ENCODE measurements at places on chromosomes 1 and 21.

GRCh38 chr1:108679586-108680213 lies 12.4 kb upstream of the PRPF38B start:
- no peak for DNase-seq

GRCh38 chr1:193417403-193417802 lies 231.0 kb upstream of the B3GALT2 start:
- DNase-seq: no peak

- DNase-seq: no peak
Observed at GRCh38 chr1:231124746-231125145, 37.1 kb upstream of the TRIM67 start.

GRCh38 chr1:231422798-231423309 lies 767 bp upstream of the EGLN1 start:
- DNase-seq: no peak

DNA sequence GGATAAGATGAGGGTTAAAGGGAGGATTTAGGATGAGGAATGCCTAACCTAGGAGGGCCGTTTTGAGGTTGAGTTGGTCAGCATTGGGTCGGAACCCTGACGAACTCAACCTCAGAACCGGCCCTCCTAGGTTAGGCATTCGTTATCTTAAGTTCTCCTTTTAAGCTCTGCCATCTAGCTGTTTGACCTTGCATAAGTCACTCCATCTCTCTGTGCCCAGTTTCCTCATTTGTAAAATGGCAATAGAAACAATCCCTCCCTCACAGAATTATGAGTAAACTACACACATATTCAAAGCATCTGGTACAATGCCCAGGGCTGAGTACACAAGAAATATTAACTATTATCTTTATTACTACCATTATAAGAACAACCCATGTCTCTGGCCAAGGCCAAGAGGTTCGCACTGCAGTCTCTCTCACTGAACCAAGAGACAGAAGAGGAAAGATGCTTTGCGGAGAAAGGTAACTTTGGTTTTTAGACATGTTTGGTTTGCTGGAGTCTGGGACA lies 4.8 kb downstream of the ABCB10 start:
- no peak for DNase-seq

DNA sequence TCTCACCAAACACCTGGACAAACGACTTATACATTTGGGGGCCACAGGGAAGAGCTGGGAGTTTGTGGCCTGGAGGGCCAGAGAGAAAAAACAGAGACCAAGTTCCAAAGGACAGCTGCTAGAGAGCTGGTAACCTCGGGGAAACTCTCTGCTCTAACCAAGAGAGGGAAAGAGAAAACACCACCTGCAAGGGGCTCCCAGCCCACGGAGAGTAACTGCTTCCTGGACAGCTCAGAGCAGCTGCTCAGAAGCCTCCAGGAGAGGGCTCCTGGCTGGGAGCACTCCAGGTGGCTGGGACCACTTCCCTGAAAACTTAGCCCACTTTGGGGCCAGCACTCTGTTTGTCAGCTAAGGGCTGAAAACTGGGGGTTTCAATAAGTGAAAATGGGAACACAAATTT lies 154.8 kb upstream of the GRIK3 start:
- no peak for DNase-seq

- no peak for DNase-seq
Observed at GRCh38 chr21:33057385-33057940, 12.5 kb upstream of the OLIG1 start.

- DNase-seq: no peak
Observed at GRCh38 chr1:93827633-93828366, 51.2 kb downstream of the DNTTIP2 start.

DNA sequence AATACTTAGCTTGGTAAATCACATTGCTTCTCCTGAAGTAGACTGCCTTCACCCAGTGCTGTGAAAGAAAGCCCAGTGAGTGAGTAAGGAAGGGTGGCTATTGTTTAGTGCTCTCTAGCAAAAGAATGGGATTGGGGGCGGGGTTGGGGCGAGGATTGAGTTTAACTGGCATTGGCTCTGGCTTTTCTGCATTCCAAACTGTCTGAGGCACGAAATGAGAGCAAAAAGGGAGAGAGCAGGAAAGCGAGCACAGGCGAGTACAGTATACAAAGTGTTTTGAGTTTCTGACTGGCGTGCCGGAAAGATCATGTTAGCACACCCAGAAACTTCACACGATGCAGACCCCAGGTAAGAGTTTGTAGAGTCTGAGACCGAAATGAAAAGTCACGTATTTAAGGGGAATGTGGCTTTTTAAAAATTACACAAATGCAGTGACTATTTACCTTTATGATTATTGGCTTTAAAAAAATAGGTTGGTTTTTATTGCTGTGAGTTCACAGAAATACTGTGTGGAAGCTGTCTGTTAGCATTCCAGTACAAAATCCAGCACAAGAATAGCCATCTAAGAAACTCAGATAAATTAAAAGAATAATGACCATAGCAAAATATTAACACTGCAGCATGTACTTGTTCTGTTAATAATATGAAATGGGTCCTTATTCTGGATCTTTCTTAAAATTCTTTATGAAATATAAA lies 155.4 kb downstream of the CLEC20A start:
- no peak for DNase-seq

DNA sequence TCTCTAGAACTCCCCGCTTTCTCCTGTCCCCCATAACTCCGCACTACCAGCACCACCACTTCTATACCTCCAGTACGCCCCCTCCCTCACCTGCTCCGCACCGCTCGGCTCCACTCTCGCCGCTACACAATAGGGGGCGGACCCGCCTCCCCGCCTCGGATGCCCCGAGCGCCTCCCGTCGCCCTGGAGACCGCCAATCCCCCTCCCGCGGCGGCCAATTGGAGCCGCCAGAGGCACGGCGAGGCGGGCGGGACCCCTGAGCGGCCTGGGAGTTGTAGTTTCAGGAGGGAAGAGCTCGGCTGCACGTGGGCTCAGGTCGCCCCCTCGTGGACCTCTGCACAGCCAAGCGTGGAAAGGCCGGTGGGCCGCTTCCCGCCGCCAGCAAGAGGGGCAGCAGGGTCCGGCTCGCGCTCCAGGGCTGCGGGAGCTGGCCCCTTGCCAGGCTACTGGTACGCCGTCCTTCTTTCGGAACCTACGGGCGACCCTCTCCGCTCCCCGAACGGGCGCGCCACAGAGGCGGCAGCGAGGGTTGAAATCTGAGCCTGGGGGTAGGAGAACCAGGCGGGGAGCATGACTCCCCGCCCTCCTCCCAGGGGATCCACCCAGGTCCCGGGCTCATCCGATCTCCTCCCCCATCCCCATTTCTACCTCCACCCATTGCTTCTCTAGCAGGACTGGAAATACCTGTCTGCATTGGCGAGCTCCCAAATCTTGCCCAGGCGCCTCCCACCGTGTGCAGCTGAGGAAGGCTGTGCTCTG lies at the start of gene IGSF9:
IGSF9 (minus strand) TSS at position 131 of the 759 bp plus-strand sequence. CDS start 2,159 bp downstream, outside the sequence.
- DNase-seq: no peak

DNA sequence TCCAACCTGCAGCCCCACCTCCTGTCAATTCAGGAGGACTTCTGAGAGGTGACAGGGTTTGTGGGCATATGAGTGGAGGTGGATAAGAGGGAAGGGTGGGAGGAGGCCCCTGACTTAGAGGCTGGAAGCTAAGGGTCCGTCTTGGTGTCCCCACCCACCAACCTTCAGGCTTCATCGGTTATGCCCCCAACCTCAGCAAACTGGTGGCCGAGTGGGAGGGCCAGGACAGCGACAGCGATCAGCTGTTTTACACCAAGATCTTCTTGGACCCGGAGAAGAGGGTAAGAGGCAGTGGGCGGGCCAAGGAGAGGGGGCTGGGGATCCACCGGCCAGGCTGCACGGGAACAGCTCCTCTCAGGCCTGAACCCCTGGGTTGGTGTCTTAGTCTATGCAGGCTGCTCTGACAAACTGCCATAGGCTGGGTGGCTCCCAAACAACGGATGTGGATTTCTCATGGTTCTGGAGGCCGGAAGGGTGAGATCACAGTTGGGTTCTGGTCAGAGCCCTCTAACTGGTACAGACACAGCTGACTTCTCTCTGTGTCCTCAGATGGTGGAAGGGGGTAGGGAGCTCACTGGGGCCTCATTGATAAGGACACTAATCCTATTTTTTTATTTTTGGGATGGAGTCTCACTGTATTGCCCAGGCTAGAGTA lies 18.1 kb downstream of the PLOD1 start:
- DNase-seq: no peak

- no peak for DNase-seq
Observed at GRCh38 chr1:9459816-9460407, 79.4 kb upstream of the SLC25A33 start.

DNA sequence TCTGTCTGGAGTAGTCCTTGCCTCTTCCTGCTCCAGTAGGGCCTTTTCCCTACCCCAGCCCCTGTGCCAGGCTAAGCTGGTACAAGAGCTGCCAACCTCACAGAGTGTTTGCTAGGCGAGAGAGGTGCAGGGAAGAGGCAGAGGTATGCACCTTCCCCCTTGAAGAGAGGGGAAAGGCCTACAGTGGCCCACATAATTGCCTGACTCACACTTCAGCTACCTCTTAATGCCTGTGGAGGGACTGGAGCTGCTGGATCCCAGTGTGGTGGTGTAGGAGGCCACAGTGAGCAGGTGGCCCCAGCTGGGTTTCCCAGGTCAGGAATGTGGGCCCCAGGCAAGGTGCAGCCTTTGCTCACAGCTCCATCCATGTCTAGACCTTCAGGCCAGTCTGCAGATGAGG lies 3.3 kb upstream of the CCDC28B start:
- DNase-seq: no peak

GRCh38 chr1:228361314-228362140 lies 45.1 kb downstream of the TRIM11 start:
- no peak for DNase-seq

DNA sequence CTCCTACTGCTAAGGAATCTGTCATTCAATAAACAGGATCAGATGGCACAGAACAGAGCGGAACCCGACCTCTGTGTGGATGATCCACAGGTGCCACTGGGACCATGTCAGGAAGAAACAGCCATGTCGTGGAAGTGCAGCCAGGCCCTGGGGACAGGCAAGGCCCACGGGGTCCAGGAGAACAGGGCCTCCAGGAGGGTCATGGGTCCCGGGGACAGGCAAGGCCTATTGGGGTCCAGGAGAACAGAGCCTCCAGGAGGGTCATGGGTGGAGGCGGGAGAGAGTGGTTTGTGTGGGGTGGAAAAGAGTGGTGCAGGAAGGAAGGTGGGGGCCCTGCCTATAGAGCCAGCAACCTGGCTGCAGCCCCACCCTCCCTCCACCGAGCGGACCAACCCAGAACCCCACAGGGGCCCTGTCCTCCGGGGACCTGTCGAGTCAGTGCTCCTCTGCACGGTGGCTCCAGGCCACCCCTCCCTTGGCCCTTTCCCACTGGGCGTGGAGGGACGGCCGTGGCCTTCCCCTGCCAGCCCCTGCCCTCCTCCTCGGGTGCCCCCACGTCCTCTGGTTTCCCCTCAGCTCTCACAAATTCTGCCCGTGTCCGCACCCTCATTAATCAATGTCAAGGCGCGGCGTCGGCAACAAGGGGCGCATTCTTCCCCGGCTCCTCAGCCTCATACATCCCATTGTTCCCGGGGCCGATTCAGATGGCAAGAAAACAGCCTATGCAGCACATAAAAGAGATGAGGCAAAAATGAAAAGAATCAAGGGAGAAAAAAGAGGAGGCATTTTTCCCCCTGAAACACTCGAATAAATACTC lies 146.4 kb downstream of the PRDM16 start:
- DNase-seq: no peak

DNA sequence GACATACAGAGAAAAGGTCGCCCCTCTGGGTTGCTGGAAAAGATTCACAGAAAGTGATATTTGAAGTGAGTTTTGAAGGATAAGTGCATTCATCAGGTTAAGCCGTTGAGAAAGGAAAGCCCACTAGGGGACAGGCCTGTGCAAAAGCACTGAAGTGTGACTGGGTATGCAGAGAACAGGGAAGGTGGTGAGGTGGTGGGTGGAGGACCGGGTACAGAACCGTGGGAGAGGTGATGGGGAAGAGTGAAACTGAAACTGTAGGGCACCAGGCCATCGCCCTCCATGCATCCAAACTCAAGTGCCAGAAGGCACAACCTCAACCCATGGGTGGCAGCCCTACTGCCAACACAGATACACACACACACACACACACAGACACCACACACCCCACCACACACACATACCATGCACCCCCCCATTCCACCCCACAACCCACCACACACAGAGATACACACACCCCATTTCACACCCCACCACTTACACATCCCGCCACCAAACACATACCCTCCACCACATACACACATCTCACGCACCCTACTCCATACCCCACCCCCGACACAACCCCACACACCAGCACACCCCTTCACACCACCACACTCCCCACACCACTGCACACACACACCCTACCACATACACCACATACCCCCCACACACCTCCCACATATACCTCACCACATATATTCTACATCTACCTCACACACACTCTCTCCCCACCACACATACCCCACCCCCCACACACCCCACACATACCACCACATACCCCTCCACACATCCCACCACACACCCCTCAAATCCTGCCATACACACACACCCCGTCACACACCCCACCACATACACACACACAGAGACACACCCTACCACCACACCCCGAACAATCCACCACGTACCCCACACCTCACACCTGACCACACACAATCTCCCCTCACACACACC lies 59.0 kb downstream of the TSEN15 start:
- DNase-seq: no peak

DNA sequence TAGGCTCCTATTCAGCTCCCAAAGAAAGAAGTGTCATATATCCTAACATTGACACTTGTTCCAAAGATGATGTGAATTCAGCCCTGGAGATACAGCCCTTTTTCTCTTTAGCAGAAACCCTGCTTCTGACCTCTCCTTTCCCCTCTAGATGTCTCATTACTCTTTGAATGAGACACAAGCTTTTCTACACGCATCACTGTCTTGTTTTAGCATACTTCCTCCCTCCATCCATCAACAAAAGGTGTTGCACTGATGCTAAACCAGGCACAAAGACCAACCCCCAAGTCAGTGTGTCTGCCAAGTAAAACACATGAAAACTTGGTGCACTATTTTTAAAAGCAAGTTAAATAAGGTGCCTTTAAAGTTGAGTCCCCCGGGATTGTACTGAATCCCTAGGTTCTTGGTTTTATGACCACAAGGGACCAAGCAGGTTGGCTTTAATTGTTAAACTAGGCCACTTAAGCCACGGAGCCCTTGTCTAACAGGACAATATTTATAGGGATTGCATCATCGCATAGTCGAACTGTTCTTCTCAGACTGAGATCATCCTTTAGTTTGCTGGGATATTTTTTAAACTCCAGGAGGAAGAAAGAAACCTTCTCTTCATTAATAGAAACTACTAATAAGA lies 101.0 kb upstream of the GUCA2B start:
- no peak for DNase-seq

Measured in GM12892 (cell line).